ENCODE measurements at places on chromosomes 6 and 20. TPM values are rescaled to one million over a fixed set of nuclear protein-coding genes. Genes with fewer than 3 reads are reported as not detected.

DNA sequence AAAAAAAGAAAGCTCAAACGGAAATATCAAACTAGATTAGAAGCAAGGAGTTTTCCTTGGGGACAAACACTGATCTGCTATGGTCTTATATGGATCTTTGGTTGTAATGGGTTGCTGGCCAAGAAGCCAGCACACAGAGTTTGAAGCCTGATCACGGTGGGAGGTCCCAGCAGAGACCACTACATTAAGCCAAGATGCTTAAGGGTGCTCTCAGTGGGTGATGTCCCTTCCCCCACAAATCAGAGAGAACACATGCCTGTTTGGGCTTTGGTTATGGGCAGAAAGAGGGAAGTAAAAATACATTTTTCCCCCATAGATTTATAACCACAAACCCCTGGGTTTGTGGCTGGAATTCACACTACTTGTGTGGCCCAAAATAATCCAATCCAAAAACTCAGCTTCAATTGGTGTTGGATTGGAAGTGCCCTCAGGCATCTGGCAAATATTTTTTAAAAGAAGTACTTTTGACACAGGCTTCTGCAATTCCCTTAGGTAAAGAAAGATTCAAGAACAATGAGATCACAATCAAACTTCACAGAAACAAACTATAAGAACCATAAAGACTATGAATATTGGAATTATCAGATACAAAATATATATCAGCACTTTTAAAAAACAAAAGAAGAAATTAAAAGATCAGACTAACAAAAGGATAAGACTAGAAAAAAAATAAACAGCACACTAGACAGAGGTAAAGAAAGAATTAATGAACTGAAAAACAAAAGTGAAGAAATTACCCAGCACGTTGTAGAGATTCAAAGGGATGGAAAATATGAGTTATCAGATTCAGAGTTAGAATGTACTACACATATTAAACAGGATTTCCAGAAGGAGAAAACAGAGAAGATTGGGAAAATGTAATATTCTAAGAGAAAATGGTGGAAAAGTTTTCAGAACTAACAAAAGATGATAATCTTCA, 44.7 kb downstream of the ESF1 start:
- no peak for DNase-seq

SLC17A1 gene
- 0.09 TPM for polyA plus RNA-seq

- no peak for DNase-seq
Measured at GRCh38 chr6:127288705-127289104, 22.0 kb downstream of the RNF146 start.

GRCh38 chr6:27209196-27209595, 38.3 kb upstream of the PRSS16 start:
- DNase-seq: no peak

DNA sequence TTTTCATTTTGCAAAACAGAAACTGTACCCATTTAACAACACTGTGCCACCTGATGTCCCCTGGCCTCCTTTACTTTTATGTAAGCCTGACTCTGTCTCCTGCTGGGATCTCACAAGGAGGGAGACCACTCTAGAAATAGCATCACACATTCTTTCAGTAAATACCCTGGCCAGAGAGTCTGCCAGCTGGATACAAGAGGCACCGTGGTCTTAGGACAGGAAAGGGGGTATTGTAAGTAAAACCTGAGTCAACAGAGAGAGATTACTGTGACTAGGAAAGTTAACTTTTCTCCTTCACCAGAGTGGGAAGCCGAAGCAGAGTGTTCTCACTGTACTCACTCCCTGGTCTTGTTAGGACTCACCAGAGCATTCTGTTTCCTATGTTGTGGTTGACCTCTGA, 27.8 kb downstream of the CMTR1 start:
- no peak for DNase-seq

DNA sequence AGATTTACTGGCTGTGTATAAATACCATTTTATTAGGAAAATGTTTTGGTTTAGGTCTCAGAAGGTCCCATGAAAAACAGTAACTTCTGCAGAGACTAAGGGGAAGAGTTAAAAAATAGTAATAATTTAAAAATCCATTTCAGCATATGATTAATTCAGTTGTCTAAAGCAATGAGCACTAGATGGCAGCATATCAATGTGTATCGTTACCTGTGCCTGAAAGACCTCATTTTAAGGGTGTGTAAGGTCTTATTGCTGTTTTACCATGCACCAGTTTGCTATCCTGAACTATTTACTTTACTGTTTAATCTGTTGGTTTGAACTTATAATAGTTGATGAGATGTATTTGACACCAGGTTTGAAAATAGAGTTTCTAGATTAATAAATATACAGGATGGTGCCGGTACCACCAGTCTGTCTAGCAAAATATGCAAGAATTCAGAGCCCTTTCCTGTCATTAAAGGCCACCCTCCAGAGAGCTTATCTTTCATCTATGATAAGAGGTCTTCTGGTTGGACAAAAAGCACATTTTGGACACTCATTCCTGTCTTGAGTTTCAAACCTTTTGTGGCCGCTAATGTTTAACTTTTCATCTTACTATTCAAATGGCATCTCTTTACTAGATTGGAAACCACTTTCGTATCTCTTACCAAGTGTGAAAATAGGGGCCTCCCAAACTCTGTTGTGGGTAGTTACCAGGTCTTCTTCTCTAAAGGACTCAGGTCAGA, 8.9 kb upstream of the AHI1 start:
- no peak for DNase-seq

C20orf96 gene
- polyA plus RNA-seq: 12.0 TPM
